Occipital lobe (tissue), 3 donors: ENCODE measurements at places on chromosomes 11 and 22. TPM values are rescaled to one million over a fixed set of nuclear protein-coding genes. Genes with fewer than 3 reads are reported as not detected.

The UFD1 gene
- total RNA-seq, result 22.3 TPM

The TMEM191C gene
- 4.4 TPM for total RNA-seq

GRCh38 chr11:83152264-83152663, 4.7 kb upstream of the PCF11 start:
- no peak for DNase-seq

GRCh38 chr11:29352273-29352795, 664.5 kb downstream of the KCNA4 start:
- no peak for DNase-seq

DNA sequence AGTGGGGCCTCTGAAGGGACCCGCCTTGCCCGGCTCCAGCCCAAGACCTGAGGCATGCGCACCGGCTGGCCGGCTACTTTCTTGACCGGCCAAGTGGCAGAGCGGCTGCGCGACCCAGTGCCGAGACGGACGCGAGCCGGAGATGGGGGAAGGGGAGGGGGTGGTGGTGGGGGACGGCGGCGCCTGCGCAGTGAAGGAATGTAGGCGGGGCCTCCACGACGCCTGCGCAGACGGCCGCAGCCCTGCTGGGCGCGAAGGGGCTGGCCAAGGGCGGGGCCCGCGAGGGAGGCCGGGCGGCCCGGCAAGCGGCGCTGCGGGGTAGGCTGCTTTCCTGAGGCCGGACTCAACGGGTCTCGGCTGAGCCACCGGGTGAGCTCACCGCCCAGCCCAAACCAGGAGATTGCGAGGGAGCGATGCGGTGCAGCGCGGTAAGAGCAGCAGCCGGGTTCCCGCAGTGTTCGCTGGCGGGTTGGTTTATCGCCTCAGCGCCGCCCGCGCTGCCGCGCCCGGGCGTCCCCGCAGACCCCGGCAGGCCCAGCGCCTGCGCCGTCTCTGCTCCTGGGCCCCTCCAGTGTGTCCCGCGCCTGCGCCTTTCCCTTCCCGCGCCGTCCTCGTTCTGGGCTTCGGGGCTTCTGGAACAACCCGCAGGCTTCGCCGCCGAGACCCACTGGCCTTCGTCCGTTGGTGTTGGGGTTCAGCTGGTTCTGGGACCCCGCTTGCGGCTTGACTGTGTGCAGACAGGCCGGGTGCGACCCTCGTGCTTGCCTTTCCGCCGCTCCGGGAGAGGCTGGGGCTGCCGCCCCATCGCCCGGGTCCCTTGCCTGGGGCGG, at the start of gene SPECC1L:
Gene SPECC1L (plus strand): TSS at position 276 of the 830 bp plus-strand sequence. CDS start 31,401 bp downstream, outside the sequence.
- DNase-seq, result peak; percentile 91

DNA sequence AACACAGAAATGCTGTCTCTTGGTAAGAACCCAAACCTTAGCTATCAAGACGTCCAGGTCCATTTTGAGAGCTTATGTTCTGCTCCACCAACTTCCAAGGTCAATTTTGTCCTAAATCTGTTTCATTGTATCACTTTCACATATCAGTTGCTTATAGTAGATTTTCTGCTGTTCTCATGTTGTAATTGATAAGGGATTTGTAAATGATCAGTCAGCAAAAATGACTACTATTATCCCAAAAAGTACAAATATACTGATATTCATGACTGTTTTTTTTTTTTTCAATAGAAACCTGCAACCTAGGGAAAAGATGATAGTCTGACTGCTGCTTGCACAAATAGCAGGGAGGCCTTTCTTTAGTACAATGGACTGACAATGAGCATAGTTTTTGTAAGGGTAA, 128.1 kb downstream of the ARHGAP20 start:
- DNase-seq, result no peak

- DNase-seq, result no peak
Measured at GRCh38 chr11:106520146-106520912, 442.9 kb downstream of the AASDHPPT start.

DNA sequence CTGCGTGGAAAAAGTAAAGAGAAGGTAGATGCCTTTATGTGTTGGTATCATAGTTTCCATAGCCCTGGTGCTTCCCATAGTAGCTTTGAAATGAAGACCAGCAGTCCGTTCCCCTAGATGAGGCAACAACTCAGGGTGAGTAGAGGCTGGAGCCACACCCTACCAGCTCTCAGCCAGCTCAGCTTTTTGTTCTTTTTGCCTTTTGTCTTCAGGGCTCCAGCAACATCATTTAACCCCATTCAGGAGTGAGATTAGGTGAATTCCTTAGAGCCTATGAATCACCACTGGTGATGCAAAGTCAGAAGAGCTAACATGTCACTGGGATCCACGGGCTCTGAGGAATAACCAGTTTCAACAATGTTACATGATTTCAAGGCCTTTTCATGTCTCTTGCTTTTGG, 14.0 kb upstream of the SESN3 start:
- no peak for DNase-seq

DNA sequence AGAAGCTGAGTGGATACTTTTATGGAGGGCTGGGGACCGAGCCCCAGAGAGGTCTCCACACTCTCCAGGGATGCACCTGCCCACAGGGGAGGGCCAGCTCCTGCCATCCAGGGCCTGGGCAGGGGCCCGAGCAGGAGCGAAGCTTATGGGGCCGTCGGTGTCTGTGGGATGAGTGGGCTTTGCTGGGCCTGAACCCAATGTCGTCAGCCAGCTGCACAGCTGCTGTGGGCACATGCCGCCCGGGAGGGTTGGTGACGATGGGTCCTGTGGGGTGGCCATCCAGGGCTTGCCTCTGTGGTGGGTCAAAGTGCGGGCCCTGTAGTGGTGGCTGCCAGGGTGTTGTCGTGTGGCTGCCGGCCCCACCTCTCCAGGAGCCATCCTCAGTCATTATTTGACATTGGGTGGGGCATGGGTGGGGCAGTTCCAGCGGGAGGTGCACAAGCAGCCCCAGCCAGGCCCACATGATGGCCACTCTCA, 447.1 kb downstream of the TBC1D22A start:
- no peak for DNase-seq

DNA sequence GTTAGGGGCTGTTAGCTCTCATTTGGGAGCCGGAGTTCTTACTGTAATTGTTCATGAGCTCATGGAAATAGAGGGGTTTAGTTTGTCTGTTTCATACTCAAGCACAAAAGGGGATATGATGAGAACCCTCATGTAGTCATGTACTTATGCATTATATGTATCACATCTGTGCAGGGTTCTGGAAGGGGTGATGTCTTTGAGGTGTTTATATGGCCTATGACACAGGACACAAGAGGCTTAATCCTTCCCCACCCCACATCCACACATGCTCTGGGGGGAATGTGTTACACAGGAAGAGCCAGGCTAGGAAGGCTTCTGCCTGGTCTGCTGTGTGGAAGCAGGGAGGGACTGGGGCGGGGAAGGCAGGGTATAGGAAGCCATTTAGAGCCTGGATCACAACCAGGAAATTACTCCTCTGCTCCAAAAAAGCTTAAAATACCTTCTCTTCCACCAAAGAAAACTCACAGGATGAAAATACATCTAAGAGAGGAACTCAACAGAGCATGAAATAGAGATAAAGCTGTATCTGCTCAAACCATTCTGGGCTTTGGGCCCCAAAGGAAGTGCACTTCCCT, 316.1 kb downstream of the TMEM135 start:
- DNase-seq, result no peak

GRCh38 chr11:83827520-83827919, 541.4 kb upstream of the CCDC90B start:
- no peak for DNase-seq
